Purkinje cell (primary cell): ENCODE measurements at places on chromosomes 1 and 21. TPM values are rescaled to one million over a fixed set of nuclear protein-coding genes. Genes with fewer than 3 reads are reported as not detected.

SLC35F3 gene
- polyA plus RNA-seq = 5.5 and 6.2 TPM in 2 replicates

TRPM2 gene
- 4.9 and 6.2 TPM in 2 replicates for polyA plus RNA-seq

LCE1F gene
- not detected in 2 replicates for polyA plus RNA-seq

OR2G2 gene
- not detected in 2 replicates for polyA plus RNA-seq

GABRD gene
- polyA plus RNA-seq = 4.5 and 7.8 TPM in 2 replicates

GOLT1A gene
- polyA plus RNA-seq = 199 and 201 TPM in 2 replicates

DNALI1 gene
- 8.0 and 9.0 TPM in 2 replicates for polyA plus RNA-seq

KAZN gene
- 23.2 and 23.4 TPM in 2 replicates for polyA plus RNA-seq

ZMYND12 gene
- 4.7 and 9.0 TPM in 2 replicates for polyA plus RNA-seq

KRTAP22-2 gene
- polyA plus RNA-seq = not detected in 2 replicates

ALX3 gene
- polyA plus RNA-seq = not detected in 2 replicates

RNU1-2 gene
- not detected in 2 replicates for polyA plus RNA-seq
